Calu3 (cell line): ENCODE measurements at places on chromosomes 2 and 18. TPM values are rescaled to one million over a fixed set of nuclear protein-coding genes. Genes with fewer than 3 reads are reported as not detected.

The HOXD9 gene
- total RNA-seq: not detected in 2 replicates

The RAB6C gene
- total RNA-seq: not detected in 2 replicates

The SSB gene
- total RNA-seq: 143 TPM in 2 replicates

The LOXHD1 gene
- total RNA-seq: not detected in 2 replicates

The ANAPC1 gene
- 64.5 and 67.5 TPM in 2 replicates for total RNA-seq

The PUS10 gene
- 7.2 and 8.0 TPM in 2 replicates for total RNA-seq

The FSIP2 gene
- total RNA-seq: 0.27 and 0.35 TPM in 2 replicates

The LBX2 gene
- total RNA-seq: 3.0 and 3.5 TPM in 2 replicates

The TWIST2 gene
- total RNA-seq: not detected in 2 replicates

The SCRN3 gene
- total RNA-seq: 25.6 and 31.5 TPM in 2 replicates

The PIK3C3 gene
- 32.9 and 49.8 TPM in 2 replicates for total RNA-seq

The KCNIP3 gene
- total RNA-seq: 1.1 and 2.1 TPM in 2 replicates

The UGT1A5 gene
- total RNA-seq: 7.1 and 7.3 TPM in 2 replicates

The MYO5B gene
- 56.7 and 59.1 TPM in 2 replicates for total RNA-seq

The CXCR4 gene
- 12.4 and 16.7 TPM in 2 replicates for total RNA-seq

The METAP1D gene
- 11.0 and 11.1 TPM in 2 replicates for total RNA-seq

The TRIM43 gene
- not detected in 2 replicates for total RNA-seq
